ENCODE measurements at places on chromosomes 2 and 18.
A peak's percentile ranks its signal among the peaks of the same experiment; 100 is the strongest.

DNA sequence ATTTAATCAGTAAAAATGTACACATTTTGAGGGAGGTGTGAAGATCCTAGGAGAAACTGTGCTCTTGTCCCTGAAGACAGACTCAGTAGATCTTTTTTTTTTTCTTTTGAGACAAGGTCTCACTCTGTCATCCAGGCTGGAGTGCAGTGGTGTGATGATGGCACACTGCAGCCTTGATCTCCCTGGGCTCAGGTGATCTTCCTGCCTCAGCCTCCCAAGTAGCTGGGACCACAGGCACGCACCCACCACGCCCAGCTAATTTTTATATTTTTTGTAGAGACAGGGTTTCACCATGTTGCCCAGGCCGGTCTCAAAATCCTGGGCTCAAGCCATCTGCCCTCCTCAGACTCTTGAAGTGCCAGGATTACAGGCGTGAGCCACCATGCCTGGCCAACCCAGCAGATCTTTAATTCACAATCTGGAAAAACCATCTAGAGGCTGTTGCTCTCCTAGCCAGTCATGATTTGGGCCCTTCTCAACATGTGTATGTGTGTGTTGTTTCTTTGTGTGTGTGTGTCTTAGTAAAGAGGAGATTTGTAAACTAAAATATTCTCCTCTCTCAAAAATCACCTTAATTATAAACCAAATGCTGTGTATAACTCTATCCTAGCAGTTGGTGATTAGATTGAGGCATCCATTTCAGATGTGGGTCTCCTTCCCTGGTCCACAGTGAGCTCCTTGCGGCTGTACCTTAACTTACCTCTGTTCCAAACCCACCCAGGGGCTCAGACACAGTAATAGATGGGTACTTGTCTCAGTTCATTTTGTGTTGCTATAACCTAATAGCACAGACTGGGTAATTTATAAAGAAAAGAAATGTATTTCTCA, 3.9 kb upstream of the MYCN start:
- no peak for DNase-seq

DNA sequence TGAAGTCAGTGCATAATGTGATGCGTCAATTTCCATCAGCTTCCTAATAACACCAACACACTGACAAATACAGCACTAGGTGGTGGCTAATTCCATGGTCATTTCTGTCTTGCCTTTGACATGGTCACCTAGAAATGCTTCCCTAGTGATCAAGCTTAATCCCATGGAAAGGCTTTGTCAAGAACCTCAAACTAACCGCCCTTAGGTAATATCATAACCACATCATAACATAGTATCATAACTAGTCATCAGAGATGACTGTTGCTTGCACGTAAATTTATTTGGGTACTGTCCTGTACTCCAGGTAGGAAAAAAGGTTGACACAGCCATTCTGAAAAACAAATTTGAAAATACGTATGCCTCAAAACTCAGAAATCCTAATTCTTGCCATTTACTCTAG, 471.8 kb downstream of the IRS1 start:
- no peak for DNase-seq

GRCh38 chr2:20781656-20782265, 41.1 kb downstream of the LDAH start:
- peak; percentile 13 for DNase-seq

- DNase-seq = no peak
These were observed 1123.7 kb downstream of the TDRD15 start for GRCh38 chr2:22247466-22247865.

GRCh38 chr2:225889452-225889851, 489.9 kb downstream of the NYAP2 start:
- peak; percentile 18 for DNase-seq

DNA sequence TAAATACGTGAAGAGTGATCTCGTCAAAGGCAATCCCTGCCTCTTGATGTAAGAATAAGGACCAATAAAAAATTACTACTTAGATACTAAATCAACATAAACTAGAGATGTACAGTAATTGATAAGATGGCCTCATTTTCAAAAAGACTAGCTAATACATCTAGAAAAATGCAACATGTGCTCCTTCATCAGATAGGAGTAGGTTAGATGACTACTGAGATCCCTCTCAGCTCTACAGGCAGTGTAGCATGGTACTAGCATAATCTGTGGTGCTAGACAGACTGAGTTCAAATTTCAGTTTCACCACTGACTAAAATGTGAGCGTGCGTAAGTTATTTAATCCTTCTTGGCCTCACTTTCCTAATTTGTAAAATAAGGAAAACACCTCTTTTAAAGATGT, 82.6 kb upstream of the FRZB start:
- DNase-seq = no peak

DNA sequence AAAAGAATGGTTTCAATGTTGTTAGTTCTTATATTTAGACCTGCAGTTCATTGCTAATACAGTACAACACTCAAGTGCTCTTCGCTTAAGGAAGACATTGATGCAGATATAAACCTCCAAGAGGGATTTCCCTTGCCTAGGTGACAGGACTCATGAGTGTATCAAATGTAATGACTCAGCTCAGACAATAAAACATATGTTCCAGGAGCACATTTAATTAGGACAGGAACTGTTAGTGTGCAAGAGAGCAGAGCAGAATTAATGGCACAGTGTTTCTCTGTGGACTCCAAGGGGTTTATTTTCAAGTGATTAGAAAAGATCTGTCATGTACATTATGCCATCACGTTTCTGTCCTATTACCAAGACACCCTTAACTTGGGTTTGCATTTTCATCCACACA, 375.0 kb downstream of the LRRTM4 start:
- DNase-seq = no peak
